ENCODE measurements at places on chromosomes 6 and 20.

GRCh38 chr20:52983726-52984450 is 11.7 kb downstream of the TSHZ2 start:
- DNase-seq: no peak

GRCh38 chr6:22666586-22666985 is 97.2 kb downstream of the HDGFL1 start:
- no peak for DNase-seq

- DNase-seq: no peak
These were observed 86.2 kb downstream of the SMAP1 start for GRCh38 chr6:70753870-70754380.

- no peak for DNase-seq
These were observed 45.4 kb upstream of the SPTLC3 start for GRCh38 chr20:12963416-12963815.

DNA sequence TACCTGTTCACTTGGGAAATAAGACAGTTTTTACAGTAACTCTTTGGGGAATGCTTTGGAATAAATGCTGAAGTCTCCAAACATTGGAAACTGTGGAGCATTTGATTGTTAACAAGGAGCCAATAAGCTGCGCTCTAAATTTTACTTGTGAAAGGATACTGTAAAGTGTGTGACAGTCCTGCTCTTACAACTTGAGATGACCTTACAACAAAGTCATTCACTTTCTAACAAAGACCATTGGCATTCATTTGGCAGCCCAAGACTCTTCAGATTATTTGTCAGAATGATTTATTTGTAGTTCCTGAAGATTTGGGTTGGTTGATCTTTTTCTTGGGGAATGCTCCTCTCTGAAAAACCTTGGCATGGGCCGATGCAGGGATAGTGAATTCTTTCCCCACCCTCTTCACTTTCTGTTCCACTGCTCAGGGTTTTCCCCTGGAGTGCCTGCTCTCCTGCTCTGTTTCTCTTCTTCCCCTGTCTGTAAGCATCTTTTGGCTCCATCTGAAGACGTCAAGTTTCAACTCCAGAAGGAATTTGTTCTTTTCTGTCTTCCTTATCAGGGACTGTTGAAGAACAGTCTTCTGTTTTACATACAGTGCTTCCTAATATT is 116.4 kb downstream of the AKAP7 start:
- DNase-seq: no peak

DNA sequence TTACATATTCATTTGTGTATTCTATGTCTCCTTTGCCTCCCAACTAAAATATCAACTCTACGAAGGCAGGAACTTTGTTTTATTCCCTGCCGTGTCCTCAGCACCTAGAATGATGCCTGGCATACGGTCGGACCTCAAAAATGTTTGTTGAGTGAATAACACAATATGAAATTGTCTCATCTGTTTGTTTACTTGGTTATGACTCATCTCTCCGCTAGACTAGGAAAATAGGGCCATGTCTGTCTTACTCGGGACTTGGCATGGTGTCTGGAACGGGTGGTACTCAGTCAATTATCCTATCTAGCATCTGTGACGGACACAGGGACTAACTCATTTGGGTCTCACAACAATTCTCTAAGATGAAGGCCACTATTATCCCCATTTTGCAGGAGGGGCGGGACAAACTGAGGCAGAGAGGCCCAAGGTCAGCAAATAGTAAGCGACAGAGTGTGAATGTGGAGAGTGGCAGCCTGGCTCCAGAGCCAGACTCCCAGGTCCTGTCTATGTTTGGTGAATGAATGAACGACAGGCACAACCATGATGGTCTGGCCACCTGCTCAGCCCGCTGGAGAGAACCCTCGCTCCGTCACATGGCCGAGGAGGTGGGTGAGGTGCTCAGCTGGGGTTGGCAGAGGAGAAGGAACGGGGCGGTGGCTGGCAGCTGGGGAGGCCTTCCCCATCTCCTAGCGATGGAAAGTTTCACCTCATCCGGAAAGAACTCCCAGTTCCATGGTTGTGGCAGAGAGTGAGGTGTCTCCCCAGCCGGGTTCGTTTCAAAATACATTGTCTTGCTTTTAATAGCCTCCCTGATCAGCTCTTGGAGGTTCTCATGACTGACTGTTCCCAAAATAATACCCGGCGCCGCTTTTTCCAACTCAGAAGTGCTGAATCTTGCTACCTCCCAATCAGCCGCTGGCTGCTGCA is 27.6 kb upstream of the NFATC2 start:
- DNase-seq: no peak

- DNase-seq: no peak
These were observed 127.9 kb upstream of the AGPAT4 start for GRCh38 chr6:161401587-161402309.

GRCh38 chr20:20736303-20736702 is 23.9 kb upstream of the RALGAPA2 start:
- no peak for DNase-seq

DNA sequence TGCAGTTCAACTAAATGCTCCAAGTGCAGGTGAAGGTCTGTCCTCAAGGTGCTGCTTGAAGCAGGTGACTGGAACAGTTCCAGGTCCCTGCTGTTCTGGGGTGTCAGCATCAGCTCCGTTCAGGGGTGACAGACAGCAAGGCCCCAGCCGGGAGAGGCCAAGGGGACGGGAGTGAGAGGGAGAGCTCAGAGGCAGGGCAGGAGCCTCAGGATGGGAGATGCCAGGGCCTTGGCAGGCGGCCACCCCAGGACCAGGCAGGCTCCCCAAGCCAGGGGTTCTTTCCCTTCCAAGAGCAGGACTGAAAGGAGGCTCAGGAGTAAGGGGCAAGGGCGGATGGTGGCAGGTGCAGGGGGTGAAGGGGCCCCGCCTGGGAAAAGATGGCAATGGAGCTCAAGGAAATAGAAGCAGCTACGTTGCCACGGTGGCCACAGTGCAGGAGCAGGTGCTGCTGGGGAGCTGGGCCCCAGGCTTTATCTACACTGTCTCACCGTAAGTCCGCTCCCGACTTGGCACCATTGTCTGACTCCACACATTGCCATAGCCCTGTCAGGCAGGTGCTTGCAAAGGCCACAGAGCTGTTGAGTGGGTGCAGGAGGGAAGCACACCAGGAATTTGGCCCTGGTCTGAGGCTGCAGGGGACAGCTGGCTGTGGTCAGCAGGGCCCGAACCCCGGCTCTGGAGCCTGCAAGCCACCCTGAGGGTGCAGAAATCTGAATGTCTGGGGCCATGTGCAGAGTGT is 43.1 kb downstream of the ERMARD start:
- DNase-seq: no peak

GRCh38 chr6:150696190-150696589 is 96.5 kb downstream of the PLEKHG1 start:
- DNase-seq: no peak

DNA sequence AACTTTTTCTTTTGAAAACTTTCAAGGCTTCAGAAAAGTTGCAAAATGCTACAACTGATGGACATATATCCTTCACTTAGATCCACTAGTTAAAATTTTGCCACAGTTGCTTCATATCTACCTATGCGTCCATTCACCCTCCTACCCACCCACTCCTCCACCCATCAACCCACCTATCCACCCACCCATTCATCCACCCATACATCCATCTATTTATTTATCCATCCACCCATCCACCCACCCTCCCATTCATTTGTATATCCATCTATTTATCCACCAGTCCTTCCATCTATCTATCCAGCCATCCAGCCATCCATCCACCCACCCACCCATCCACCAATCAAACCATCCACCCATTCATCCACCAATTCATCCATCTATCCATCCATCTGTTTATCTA is 13.6 kb downstream of the BPIFB4 start:
- no peak for DNase-seq

DNA sequence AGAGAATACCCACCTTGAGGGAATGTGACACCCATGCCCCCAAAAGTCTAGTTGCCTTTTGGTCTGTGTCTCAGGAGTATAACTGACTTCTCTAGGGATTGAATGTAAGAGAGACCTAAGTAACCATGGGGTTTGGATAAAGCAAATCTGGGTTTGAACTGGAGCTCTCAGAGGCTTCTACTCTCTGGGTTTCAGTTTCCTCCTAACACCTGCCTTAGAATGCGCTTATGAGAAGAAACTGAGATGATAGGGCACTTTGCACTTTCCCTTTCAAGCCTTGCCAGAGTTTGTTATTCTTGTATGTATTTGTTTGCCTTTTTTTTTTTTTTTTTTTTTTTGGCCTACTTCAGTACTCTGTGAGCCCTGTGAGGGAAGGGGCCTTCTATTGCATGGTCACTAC is 19.4 kb downstream of the SDHAF4 start:
- no peak for DNase-seq

DNA sequence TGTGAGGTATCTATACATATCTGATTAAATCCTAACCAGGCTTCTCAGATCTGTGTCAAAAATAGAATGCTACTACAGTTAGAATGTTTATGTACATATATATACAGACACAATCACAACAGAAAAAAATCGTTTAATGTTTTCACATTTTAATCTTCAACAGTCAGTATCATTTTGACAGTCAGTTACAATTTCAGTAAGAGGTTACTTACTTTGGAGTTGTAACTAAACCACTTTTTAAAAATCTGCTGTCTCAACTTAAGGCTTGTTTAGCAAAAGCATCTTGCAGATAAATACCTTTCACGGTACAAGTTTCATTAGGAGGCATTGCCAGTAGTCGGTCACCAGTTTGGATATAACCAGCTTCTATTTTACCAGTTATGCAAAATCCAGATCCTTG is 32.3 kb upstream of the ALDH8A1 start:
- DNase-seq: no peak

- no peak for DNase-seq
These were observed 27.0 kb downstream of the ZNF292 start for GRCh38 chr6:87182321-87182720.

- DNase-seq: no peak
These were observed 54.6 kb downstream of the B4GALT5 start for GRCh38 chr20:49659056-49659455.

DNA sequence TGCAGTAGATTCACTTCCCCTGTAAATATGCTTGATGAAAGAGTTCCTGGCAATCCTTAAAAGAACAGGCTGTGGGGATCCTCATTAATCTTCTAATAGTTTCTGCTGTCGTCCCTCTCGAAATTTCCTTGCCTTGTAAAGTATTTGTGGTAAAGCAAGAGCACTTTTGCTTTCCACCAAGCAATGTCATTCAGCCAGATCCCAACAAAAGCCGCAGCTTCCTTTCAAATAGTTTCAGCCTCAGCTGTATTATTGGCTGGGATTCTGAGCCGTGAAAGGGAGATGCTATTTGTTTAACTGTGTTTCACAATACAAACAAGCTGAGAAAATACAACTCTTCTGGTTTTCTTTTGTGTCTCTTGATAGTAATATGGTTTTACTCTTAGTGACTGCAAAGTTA is 48.9 kb upstream of the EPHA7 start:
- no peak for DNase-seq

DNA sequence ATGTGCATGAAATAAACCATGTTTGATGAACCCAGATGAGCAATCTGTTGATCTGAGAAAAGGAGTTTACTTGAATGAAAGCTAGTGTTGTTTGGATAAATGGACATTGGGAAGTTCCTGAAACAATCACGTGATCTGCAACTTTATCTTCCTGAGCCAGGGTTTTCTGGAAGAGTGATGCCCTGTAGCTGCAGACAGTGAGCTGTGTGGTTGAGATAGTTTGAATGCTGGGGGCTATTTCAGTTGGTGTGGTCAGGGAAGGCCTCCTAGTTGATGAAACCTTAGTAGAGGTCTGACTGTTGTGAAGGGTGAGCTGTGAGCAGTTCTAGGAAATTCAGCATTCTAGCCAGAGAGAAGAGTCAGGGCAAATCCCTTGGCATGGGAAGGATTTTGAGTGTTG is 643.7 kb downstream of the UTRN start:
- DNase-seq: no peak

GRCh38 chr6:157648561-157648960 is 174.5 kb upstream of the SNX9 start:
- no peak for DNase-seq

GRCh38 chr20:32607727-32608663 is 22.9 kb upstream of the NOL4L start:
- DNase-seq: no peak

- DNase-seq: no peak
These were observed 54.2 kb downstream of the BCAS4 start for GRCh38 chr20:50848846-50849673.

- no peak for DNase-seq
These were observed 82.7 kb upstream of the FABP7 start for GRCh38 chr6:122696853-122697252.

DNA sequence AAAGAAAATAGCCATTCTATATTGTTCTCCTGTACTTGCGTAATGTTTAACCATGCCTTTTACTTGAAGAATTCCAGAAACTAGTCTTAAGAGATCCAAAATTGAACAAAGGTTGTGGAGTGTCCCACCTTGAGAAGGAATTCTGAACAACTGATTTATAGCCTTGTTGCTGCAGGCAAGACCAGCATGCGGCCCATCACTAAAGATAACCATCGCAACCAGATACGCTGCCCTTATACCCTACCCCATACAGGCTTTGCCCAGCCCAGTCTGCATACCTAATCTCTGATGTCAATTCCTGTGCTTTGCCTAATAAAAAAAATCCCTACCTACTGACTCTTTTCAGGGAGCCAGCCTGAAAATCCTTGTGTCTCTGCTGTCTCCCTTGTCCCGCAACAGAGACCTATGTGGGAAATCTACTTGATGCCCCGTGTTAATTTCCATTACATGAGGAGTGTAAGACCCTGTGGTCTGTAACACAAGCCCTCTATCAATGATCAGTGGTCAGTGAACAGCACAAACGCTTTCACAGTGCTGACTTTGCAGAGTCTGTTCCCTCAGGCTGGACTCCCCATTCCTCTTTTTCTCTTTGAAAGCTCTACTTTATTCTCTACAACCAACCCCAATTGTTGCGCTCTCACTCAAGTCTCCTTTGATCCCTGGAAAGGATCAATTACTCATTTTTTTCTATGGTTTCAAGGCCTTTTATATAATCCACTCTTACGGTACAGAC is 125.7 kb upstream of the BTBD3 start:
- no peak for DNase-seq

GRCh38 chr20:52004715-52005114 is 186.9 kb downstream of the ZFP64 start:
- no peak for DNase-seq

- no peak for DNase-seq
These were observed 29.2 kb upstream of the SSR1 start for GRCh38 chr6:7341989-7342742.

DNA sequence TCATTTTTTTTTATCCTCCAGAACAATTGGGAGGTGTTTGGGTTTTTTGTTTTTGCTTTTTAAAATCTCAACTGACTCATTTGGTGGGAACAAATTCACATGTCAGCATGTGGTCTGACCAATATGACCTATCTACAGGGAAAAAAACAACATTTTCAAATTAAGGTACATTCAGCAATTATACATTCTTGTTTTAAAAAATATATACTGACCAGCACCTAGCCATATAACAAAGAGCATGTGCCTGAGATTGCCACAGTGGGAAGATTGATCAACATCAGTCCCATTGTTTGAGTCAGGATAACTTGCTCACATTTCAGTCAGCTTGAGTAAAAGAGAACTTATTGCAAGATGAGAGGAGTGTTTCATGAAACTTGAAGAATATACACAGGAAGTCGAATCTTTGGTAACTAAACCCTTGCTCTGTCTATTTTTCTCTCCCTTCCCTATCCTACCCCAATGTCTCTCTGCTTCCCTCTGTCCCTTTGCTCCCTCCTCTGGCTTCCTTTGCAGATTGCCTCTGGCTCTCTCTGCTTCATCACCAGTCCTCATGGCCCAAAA is 163.2 kb upstream of the TAB2 start:
- no peak for DNase-seq

- DNase-seq: no peak
These were observed 927 bp upstream of the MANEA start for GRCh38 chr6:95576218-95576997.

- no peak for DNase-seq
These were observed 11.8 kb downstream of the NINL start for GRCh38 chr20:25573288-25574251.

- DNase-seq: peak; percentile 14
These were observed 5.1 kb downstream of the GABBR1 start for GRCh38 chr6:29627755-29628418.
